ENCODE measurements at places on chromosomes 6 and 20. TPM values are rescaled to one million over a fixed set of nuclear protein-coding genes. Genes with fewer than 3 reads are reported as not detected.

The ATP9A gene
- 7.6 TPM for total RNA-seq

The MEP1A gene
- total RNA-seq: not detected

The CRYBG1 gene
- total RNA-seq: 2.2 TPM

The B4GALT5 gene
- 35.8 TPM for total RNA-seq

The LIN28B gene
- total RNA-seq: not detected

The SIRPA gene
- total RNA-seq: 2.9 TPM

The ZKSCAN4 gene
- 3.7 TPM for total RNA-seq

The GRM1 gene
- 0.75 TPM for total RNA-seq

The BANF2 gene
- total RNA-seq: not detected

The NRM gene
- total RNA-seq: 2.9 TPM

The TRAM2 gene
- total RNA-seq: 81.3 TPM

The TDRD6 gene
- total RNA-seq: not detected

The EPHA7 gene
- total RNA-seq: 8.7 TPM

The FRK gene
- 10.1 TPM for total RNA-seq

The OPRL1 gene
- 1.1 TPM for total RNA-seq

The COL21A1 gene
- 3.3 TPM for total RNA-seq

The SLC32A1 gene
- not detected for total RNA-seq

The B3GALT4 gene
- total RNA-seq: not detected

The CARMIL1 gene
- total RNA-seq: 12.4 TPM

The MAVS gene
- 21.3 TPM for total RNA-seq

The SPTLC3 gene
- 9.0 TPM for total RNA-seq

The KIF25 gene
- not detected for total RNA-seq

The UNC5CL gene
- total RNA-seq: 2.3 TPM

The COL9A3 gene
- not detected for total RNA-seq

The ZBP1 gene
- total RNA-seq: 0.47 TPM

The NRN1 gene
- total RNA-seq: 79.4 TPM

The TPBG gene
- total RNA-seq: 7.7 TPM

The SLC17A2 gene
- 0.21 TPM for total RNA-seq

The ZC2HC1B gene
- total RNA-seq: 0.36 TPM

The SLC22A3 gene
- not detected for total RNA-seq

The FOXC1 gene
- 3.6 TPM for total RNA-seq

The CTAGE9 gene
- total RNA-seq: not detected

The EYS gene
- not detected for total RNA-seq

The EYA2 gene
- total RNA-seq: not detected

The PTK6 gene
- 5.2 TPM for total RNA-seq

The RSPO4 gene
- total RNA-seq: not detected

Data from myocyte (in vitro differentiated cells).